ENCODE measurements at places on chromosomes 7 and 10.

DNA sequence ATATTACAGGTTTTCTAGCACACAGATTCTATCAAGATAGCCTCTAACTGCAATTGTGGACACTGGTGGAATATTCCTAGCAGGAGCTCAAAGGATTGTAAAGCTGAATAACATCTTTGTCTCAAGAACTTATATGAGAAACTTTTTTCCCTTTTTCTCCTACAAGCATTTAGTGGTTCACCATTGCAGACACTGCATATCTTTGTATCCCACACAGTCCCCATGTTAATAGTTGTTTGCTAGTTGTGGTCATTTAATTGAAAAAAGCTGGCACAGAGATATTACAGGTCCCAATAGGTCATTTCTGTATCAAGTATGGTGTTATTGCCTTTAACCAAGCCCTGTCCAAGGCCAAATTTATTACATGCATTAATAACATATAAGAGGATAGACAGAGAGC lies 226.2 kb upstream of the TCF7L2 start:
- no peak for DNase-seq

GRCh38 chr7:157845203-157845835 lies 508.5 kb downstream of the DNAJB6 start:
- no peak for DNase-seq

- no peak for DNase-seq
Measured at GRCh38 chr7:1950066-1950451, 280.0 kb downstream of the ELFN1 start.

GRCh38 chr7:151491859-151492258 lies 27.8 kb downstream of the RHEB start:
- no peak for DNase-seq

Data from H9 (cell line).